Mucosa of descending colon (tissue), 3 donors: ENCODE measurements at places on chromosomes 3 and 15. TPM values are rescaled to one million over a fixed set of nuclear protein-coding genes. Genes with fewer than 3 reads are reported as not detected.

FMN1 gene
- total RNA-seq = 43.4 TPM

GOLGA8J gene
- total RNA-seq = 0.29 TPM

C15orf39 gene
- 32.5 TPM for total RNA-seq

CNTN6 gene
- total RNA-seq = not detected

ATP13A5 gene
- total RNA-seq = 0.61 TPM

DAZL gene
- total RNA-seq = not detected

ST6GAL1 gene
- total RNA-seq = 58.9 TPM

P2RY12 gene
- 0.32 TPM for total RNA-seq

SLC28A2 gene
- total RNA-seq = 2.6 TPM

FBXO40 gene
- total RNA-seq = not detected

CLDN18 gene
- not detected for total RNA-seq

QARS1 gene
- total RNA-seq = 373 TPM

P2RY1 gene
- total RNA-seq = 40.1 TPM

CCR3 gene
- total RNA-seq = not detected

CHRNA5 gene
- total RNA-seq = 3.1 TPM

GOLGA6L10 gene
- 0.92 TPM for total RNA-seq

TMEM207 gene
- total RNA-seq = not detected

CASR gene
- total RNA-seq = 1.2 TPM

GPR176 gene
- 1.2 TPM for total RNA-seq

DCLK3 gene
- 0.06 TPM for total RNA-seq

RRP9 gene
- total RNA-seq = 15.7 TPM

CCDC33 gene
- total RNA-seq = not detected

PROS1 gene
- 19.7 TPM for total RNA-seq

ALG1L2 gene
- 1.1 TPM for total RNA-seq

IL5RA gene
- total RNA-seq = 0.14 TPM
